Activated CD4-positive, alpha-beta T cell treated with anti-CD3 and anti-CD28 coated beads, Interleukin-2, amount 50 U/mL, for 24 hours (primary cell): ENCODE measurements at places on chromosomes 12 and 14.

GRCh38 chr14:25101276-25101675 lies 51.3 kb upstream of the STXBP6 start:
- DNase-seq: no peak

- DNase-seq: no peak
Measured at GRCh38 chr12:54262403-54262925, 17.5 kb downstream of the CBX5 start.

- DNase-seq: no peak
Measured at GRCh38 chr14:95902273-95902826, 25.7 kb downstream of the TUNAR start.

GRCh38 chr12:80056845-80057244 lies 42.5 kb upstream of the OTOGL start:
- no peak for DNase-seq

- peak; percentile 93 for DNase-seq
Measured at GRCh38 chr12:95858451-95859343, at the start of gene SNRPF. TSS of gene SNRPF (plus strand) at chr12:95858952. CDS start at chr12:95859074, 122 bp downstream.

DNA sequence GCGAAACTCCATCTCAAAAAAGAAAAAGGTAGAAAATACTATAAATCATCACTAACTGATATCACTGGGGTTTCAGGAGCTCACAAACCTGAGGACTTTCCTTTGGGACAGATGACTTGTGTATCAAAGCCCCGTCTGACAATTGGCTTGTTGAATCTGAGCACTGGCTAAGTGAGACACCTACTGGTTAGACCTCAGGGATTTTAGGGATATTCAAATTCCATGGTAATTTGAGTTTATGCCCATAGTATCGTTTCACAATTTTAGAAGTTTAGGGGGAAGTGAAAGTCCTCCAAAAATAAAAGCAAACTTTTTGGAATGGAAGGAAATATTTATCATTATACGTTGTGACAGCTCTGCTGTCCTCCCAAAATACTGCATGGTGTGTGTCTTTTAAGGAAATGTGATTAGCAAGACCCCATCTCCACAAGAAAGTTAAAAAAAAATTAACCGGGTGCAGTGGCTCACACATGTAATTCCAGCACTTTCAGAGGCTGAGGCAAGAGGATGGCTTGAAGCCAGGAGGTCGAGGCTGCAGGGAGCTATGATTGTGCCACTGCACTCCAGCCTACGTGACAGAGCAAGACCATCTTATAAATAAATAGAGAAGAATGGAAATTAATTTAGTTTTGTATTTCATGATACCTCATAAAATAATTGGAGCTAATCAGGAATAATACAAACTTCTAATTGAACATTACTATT lies 49.2 kb downstream of the FBXL14 start:
- no peak for DNase-seq

DNA sequence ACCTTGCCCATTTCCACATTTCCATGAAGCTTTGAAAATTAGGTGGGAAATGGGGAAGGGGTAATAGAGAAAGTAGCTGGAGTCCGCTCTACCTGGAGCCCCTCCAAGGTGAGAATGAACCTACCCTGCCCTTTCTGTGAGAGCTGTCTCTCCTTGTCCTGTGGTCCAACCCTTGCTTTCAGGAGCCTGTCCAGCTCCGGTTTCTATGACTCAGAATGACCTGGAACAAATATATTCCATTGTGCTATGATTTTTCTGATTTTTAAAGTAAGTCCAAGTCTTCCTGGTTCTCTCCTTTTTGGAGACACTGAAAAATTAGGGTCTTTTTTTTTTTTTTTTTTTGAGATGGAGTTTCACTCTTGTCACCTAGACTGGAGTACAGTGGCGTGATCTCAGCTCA lies 89.1 kb upstream of the VASH1 start:
- DNase-seq: no peak

GRCh38 chr12:10740182-10740581 lies 17.1 kb upstream of the YBX3 start:
- DNase-seq: no peak

DNA sequence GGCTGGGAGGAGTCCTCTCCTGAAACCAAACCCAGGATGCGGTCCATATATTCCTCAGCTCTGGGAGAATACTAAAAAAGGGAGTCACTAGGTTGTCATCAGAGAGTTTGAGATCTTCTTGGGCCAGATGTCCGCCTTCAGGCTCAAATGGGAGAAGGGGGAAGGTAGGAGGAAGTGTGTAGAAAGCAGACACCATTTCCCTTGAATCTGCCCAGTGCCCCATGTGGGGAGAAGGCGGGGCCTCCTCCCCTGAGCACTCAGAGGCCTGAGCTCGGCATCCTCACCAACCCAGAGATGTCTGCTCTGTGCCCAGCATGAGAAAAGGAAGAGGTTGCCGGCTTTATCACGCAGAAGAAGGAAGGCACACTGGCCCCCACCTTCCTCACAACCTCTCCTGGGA lies 37.3 kb downstream of the LTBP2 start:
- DNase-seq: no peak

GRCh38 chr12:108515916-108516315 lies 839 bp downstream of the FICD start:
- DNase-seq: no peak

- DNase-seq: no peak
Measured at GRCh38 chr14:81589381-81590065, 55.9 kb upstream of the SEL1L start.

- no peak for DNase-seq
Measured at GRCh38 chr12:99745121-99745520, 97.6 kb downstream of the GARIN6 start.

GRCh38 chr14:52833891-52834290 lies 42.5 kb upstream of the GNPNAT1 start:
- DNase-seq: no peak

- DNase-seq: no peak
Measured at GRCh38 chr12:30687265-30687986, 8.2 kb downstream of the IPO8 start.

GRCh38 chr14:70257526-70257925 lies 68.8 kb upstream of the SLC8A3 start:
- no peak for DNase-seq

- no peak for DNase-seq
Measured at GRCh38 chr12:98758331-98758730, 113.2 kb downstream of the APAF1 start.

DNA sequence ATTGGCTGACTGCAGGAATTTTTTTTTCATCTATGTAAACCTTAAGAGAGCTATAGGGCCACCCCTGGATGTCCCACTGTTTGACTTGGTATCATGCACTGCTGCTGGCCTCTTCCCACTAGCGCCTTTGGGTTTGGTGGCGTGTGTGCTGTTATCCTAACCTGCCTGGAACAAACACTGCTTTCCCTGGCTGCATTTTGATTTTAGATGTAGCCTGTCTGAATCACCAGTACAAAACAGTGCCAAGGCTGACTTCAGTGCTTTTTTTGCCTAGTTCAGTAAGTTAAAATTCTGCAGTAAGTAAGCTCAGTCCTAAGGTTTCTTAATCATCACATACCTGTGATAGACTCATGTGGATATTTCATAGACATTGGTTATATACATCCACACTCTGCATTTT lies 99.2 kb downstream of the EML1 start:
- DNase-seq: no peak

GRCh38 chr14:101029668-101030290 lies 126.3 kb upstream of the RTL1 start:
- no peak for DNase-seq

- DNase-seq: no peak
Measured at GRCh38 chr14:24408764-24409163, 10.0 kb downstream of the NYNRIN start.
